Mesendoderm (in vitro differentiated cells): ENCODE measurements at places on chromosomes 4 and X.

GRCh38 chr4:128835498-128836222 lies 26.2 kb downstream of the JADE1 start:
- no peaks in the 10 kb centered on the region for H3K27me3 ChIP-seq
- no peak overlapping the region for H3K4me3 ChIP-seq
- no peaks in the 10 kb centered on the region for H3K36me3 ChIP-seq
- no peak for DNase-seq

DNA sequence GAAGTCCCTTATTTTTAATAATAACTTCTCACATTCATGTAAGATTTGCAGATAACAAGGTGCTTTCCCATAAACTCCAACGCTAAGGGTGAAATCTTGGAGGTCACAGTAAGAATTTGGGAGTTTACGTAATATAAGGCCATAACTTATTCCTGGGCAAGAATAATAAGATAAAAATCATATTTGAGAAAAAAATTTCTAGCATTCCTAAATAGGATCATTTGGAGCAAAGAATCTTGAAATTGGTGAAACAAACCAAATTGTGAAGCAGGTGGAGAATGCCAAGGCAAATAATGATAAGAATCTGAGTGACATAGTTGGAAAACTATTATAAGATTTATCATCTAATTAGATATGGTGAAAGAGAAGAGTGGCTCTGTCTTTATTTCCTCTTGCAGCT lies 50.4 kb upstream of the FGF16 start:
- no peak overlapping the region for H3K4me3 ChIP-seq
- DNase-seq: no peak
- H3K27ac ChIP-seq: no peak overlapping the region
- H3K36me3 ChIP-seq: no peaks in the 10 kb centered on the region

- H3K4me1 ChIP-seq: no peaks in the 10 kb centered on the region
- no peak overlapping the region for H3K4me3 ChIP-seq
- H3K36me3 ChIP-seq: no peaks in the 10 kb centered on the region
- no peaks in the 10 kb centered on the region for H3K27me3 ChIP-seq
- no peak for DNase-seq
Observed at GRCh38 chr4:13097971-13098370, 386.2 kb downstream of the RAB28 start.

GRCh38 chr4:154004016-154004415 lies 215.1 kb upstream of the SFRP2 start:
- no peaks in the 10 kb centered on the region for H3K27me3 ChIP-seq
- H3K4me1 ChIP-seq: no peaks in the 10 kb centered on the region
- H3K36me3 ChIP-seq: no peaks in the 10 kb centered on the region
- DNase-seq: no peak

GRCh38 chr4:105106426-105106825 lies 40.2 kb upstream of the TET2 start:
- no peak overlapping the region for H3K4me3 ChIP-seq
- H3K4me1 ChIP-seq: no peaks in the 10 kb centered on the region
- H3K27ac ChIP-seq: no peak overlapping the region
- no peaks in the 10 kb centered on the region for H3K27me3 ChIP-seq

DNA sequence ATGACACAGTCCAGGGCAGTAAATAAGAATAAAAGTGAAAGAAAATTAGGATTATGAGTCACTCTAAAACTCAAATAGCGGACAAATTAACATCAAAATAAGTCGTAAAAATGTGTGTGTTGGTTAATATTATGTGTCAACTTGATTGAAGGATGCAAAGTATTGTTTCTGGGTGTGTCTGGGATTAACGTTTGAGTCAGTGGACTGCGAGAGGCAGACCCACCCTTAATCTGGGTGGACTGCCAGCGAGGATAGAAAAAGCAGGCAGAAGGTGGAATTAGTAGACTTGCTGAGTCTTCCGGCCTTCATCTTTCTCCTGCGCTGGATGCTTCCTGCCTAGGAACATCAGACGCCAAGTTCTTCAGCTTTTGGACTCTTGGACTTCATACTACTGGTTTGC lies 324.3 kb upstream of the PCDH10 start:
- no peaks in the 10 kb centered on the region for H3K4me1 ChIP-seq
- no peaks in the 10 kb centered on the region for H3K27me3 ChIP-seq
- H3K4me3 ChIP-seq: no peak overlapping the region
- no peaks in the 10 kb centered on the region for H3K36me3 ChIP-seq

DNA sequence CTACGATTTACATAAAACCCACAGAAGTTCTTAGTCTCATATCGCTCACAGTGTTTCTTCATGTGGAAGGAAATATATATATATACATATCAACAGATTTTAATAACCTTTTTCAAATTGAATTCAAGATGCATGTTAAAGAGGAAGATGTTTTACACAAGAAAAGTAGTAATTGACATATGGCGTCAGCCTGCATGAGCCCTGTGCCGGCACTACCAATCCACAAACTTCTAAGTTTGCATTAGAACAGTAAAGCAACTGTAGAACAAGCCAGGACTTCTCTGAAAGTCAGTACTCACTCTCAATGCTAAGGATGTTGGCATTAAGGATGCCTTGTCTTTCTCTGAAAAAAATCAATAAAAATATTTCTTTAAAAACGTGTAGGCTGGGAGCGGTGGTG lies 441.3 kb upstream of the SMIM31 start:
- H3K27me3 ChIP-seq: no peaks in the 10 kb centered on the region
- no peaks in the 10 kb centered on the region for H3K4me1 ChIP-seq
- H3K4me3 ChIP-seq: no peak overlapping the region

GRCh38 chr4:87499403-87500091 lies 29.6 kb downstream of the SPARCL1 start:
- no peaks in the 10 kb centered on the region for H3K27me3 ChIP-seq
- H3K27ac ChIP-seq: no peak overlapping the region
- no peak for DNase-seq
- no peak overlapping the region for H3K4me3 ChIP-seq
- H3K36me3 ChIP-seq: no peaks in the 10 kb centered on the region

GRCh38 chr4:117096886-117097285 lies 11.5 kb upstream of the TRAM1L1 start:
- H3K27ac ChIP-seq: no peak overlapping the region
- H3K27me3 ChIP-seq: no peaks in the 10 kb centered on the region
- H3K4me1 ChIP-seq: no peaks in the 10 kb centered on the region
- H3K36me3 ChIP-seq: no peaks in the 10 kb centered on the region
- DNase-seq: no peak

DNA sequence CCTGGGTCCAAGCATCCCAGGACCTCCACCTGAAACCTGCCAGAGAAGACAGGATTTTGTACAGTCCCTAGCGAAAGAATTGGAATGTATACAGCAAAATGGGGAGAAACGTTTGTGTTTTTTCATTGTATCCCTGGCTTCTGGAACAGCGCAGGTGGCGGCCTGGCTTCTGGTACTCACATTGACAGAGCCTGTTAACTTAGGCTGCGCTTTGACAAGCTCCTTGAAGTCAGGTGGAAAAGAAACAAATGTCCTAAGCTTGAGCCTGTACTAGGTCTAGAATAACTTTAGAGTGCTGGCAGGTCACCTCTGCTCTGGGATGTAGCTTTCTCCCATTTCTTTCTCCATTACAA lies 343.7 kb upstream of the KLF3 start:
- no peak for DNase-seq
- no peaks in the 10 kb centered on the region for H3K36me3 ChIP-seq
- H3K4me3 ChIP-seq: no peak overlapping the region
- no peak overlapping the region for H3K27ac ChIP-seq
- no peaks in the 10 kb centered on the region for H3K27me3 ChIP-seq

DNA sequence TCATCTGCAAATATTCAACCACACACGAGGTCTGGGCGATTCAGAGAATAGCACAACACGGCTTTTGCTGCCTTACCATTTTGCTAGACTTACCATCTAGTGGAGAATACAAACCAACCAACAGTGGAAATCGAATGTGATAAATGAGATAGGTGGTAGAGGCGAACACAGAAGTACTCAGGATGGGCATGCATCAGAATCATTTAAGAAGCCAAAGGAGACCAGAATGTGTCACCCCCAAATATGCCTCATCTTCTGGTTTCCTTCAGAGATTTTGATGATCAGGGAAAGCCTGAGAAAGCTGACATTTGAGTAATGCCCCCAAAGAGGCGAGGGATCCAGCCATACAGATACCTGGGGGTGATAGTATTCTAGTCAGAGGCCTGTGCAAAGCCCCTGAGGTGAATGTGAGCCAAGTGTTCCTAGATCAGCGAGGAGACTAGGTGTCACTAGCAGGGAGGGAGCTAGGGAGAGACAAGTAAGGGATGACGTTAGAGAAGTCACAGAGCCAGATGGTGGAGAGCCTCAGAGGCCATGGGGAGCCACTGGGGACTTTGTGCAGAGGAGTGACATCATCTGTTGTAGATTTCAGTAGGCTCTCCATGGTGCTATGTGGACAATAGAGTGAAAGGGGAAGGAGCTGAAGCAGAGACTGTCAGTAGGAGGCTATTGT lies 1.7 kb downstream of the MTMR1 start:
- DNase-seq: no peak
- H3K36me3 ChIP-seq: no peaks in the 10 kb centered on the region
- H3K4me3 ChIP-seq: no peak overlapping the region
- H3K27me3 ChIP-seq: no peaks in the 10 kb centered on the region
- no peak overlapping the region for H3K27ac ChIP-seq
